ENCODE measurements at places on chromosomes 7 and 10.

DNA sequence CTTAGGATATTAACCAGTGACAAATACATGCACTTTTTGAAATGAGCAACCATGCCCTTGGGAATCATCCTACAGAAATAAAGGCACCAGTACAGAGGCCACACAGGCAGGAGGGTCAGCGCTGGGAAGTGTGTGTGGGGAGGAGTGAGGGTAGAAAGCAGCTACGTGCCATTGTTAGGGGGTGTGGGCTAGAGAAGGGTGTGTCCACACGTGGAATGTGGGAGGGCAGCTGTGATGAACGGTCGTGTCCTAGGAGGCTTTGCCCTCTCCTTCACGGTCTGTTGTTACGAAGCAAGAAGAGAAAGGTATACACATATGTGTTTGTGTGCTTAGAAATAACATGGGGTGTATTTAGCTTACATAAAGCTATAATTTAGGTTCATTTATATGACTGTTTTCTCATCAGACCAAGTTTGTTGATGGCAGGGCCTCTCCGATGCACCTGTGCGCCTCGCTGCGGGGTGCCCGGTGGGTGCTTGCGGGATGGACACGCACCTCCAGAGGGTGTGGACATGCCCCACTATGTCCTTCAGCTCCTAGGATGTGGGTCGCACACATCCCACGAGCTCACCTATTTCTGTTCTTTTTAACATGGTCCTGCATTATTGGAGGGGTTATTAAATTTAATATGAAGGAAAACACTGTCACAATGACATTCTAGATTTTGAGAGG lies 16.9 kb upstream of the GET4 start:
- DNase-seq, result no peak

GRCh38 chr7:133484086-133484485 lies 231.2 kb downstream of the EXOC4 start:
- DNase-seq, result no peak

DNA sequence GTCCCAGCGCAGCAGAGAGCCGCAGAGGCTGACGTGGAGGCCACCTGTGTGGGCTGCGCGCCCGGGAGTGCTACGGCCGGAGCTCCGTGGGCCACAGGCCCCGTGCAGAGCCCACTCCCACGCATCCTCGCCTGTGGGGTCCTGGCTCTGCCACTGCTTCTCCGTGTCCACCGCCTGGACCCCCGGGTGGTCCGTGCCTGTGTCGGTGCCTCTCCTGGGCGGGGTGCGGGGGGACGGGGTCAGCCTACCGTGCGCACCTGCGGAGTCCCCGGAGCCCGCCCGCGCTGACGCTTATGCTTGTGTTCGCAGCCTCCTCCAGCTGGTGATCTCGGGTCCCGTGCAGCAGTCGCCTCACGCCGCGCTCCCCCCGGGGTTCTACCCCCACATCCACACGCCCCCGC lies 7.8 kb upstream of the ZNF853 start:
- no peak for DNase-seq

DNA sequence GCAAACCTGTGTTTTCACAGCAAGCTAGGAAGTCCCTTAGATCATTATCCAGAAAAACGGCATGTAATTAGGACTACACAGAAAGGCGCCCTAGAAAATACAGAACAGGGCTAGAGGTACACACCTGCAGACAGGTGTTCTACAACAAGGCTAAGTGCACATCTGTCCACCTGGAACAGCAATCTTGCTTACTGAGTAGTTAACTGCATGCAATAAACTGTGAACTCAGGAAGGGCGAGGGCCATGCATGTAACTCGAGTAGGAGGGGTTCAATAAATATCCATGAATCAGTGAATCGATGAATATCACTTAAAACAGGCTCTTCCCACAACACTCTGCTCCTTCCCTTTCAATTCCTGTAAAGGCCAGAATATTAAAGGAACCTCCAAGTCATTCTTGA lies 22.0 kb downstream of the FAM171A1 start:
- no peak for DNase-seq

- DNase-seq, result no peak
Measured at GRCh38 chr10:116268976-116269375, 4.0 kb downstream of the GFRA1 start.

DNA sequence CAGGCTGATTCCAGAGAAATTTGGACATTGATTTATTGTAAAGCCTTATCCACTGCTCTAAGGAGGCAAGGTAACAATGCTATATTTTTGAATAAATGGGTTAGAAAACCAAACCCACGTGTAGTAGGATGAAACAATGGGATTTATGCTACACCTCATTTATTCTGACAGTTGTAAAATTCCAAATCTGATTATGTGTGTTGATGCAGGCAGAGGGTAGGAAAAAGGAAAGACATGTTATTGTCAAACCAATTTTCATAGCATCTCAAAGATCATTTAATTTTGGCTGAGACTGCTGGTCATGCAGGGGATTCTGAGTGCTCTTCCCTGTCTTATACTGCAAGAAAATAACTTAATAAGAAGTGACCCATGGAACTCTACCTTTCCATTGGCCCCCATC lies 1219.9 kb upstream of the SORCS1 start:
- DNase-seq, result no peak

DNA sequence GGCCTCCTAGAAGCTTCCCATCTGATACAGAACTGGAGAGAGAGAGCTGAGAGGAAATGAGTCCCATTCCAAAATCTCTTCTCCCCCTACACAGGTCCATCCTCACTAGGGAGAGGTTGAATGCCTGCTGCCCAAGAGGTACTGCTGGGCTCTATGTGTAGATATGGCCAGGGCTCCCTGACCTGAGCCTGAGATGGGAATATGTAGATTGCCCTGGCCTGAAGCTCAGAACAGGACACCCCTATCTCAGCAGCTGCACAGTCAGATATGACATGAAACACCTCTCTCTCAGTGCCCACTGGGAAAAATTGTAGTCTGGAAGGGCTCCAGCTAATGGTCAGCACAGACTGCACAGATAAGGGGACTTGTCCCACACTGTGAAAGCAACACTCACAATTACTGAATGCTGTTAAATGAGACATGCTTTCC lies 3.1 kb upstream of the IFIT1B start:
- no peak for DNase-seq

- no peak for DNase-seq
Measured at GRCh38 chr7:124106575-124106974, 73.7 kb upstream of the TMEM229A start.

- DNase-seq, result no peak
Measured at GRCh38 chr7:96178581-96178980, 143.3 kb downstream of the SLC25A13 start.

DNA sequence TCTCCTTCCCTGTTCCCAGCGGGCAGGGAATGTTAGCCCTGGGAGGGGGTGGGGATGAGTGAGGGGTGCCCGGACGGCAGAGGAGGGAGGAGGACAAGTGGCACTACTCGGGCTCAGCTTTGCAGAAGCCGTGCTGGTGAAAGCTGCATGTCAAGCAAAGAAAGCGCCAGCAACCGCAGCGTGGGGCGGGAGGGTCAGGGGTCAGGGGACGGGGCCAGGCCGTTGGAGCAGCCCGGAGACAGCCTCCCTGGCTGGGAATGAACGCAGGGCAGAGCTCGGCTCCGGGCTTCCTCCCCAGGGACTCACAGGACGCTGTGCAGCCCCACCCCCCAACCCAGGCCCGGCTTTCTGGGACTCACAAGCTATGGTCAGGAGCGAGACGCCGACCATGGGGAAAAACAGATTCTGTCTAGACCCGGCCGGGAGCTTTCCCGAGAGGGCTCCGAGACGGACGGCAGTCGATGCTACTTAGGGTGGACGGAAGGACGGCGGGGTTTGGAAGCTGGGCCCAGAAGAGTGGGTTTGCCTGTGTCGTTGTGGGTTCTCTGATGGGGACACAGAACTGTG lies 113.4 kb downstream of the VIPR2 start:
- DNase-seq, result no peak
